ENCODE measurements at places on chromosomes 6 and 20.

GRCh38 chr6:57324538-57324937 is 7.1 kb downstream of the PRIM2 start:
- no peak for DNase-seq

- no peak for DNase-seq
Observed at GRCh38 chr6:47464052-47464451, 13.5 kb upstream of the CD2AP start.

DNA sequence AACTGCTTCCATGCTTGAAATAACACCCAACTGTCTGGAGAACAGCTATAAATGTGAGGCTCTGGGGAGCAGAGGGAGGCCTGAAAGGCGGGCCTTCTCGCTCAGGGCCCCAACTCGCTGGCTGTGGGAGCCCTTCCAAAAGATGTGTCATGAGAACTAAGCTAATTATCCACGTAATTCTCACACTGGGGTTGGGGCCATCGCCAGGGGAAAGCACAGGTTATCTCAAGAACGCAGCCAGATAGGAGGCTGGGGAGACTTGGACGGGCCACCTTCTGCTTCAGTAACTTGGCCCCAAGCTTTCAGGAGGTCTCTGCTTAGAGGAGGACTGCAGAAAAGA is 1.6 kb downstream of the PXDC1 start:
- no peak for DNase-seq

GRCh38 chr20:32289661-32290431 is 12.4 kb downstream of the KIF3B start:
- no peak for DNase-seq

GRCh38 chr6:446418-447366 is 55.1 kb downstream of the IRF4 start:
- no peak for DNase-seq

DNA sequence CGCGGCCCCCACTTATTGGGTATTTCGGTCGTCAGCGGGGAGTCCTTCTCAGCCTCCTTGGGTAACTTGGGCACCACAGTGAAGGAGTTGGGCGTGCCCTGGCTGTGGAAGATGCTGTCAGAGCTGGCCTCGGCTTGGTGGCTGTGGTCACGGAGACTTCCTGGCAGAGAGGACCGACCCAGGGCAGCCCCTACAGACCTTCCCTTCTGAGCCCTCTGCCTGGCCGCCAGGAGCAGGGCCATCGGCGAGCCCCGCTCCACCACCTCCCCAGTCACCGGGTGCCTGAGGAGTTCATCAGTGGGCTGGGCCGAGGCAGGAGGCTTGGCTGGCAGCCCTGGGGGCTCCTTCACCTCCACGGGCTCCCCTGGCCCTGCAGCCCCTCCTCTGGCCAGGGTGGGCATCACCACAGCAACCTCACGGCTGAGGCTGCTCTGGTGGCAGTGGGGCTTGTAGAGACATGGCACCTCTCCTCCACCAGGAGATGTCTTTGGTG is 37.2 kb downstream of the C6orf132 start:
- DNase-seq, result no peak

DNA sequence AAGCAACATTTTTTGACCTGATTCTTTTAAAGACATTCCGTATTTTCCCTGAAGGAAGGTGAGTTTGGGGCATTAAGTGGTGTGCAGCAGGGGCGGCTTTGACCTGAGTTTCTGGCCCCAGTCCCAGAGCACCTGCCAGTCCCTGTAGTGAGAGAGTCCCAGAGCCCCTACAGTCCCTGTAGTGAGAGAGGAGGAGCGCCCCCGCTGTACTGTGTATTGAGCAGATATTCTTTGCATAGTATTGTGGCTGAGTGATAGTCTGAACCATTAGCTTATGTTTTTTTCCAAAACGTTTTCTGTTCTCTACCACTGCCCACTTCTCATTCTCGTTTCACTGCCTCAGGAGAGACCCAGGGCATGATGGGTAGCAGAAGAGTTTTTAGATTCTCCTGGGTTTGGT is 17.2 kb upstream of the SH3BGRL2 start:
- no peak for DNase-seq

DNA sequence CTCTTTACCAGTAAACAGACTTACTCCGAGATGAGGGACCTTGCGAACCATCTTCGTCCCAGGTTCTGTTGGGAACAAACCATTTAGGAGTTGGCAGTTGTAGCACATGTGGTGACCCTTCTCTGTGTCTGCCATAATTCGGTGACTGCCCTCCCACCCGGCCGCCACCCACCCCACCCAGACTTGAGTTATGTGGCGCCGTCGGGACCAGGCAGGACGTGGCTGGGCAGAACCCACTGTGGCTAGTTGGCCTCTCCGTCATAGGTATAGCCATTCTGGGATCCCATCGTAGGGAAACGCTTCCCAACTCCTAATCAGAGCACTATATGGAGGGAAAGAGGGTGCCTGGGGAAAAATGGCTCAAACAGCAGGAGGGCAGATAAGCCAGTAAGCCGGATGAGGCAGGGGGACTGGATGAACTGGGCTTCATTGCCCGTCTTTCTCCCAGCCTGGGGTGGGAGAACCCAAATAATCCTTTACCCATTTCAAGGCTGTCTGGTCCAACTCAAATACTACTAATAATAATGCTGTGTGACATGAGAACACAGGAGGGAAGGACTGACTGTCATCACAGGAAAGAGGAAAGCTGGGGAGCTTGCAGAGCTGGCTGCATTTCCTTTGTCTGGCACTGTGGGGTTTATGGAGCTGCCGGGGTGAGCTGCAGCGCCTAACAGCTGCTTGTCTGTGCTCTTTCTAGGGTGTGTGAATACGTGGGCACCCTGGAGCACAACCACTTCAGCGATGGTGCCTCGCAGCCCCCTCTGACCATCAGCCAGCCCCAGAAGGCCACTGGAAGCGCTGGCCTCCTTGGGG is 73.0 kb upstream of the PBOV1 start:
- no peak for DNase-seq

DNA sequence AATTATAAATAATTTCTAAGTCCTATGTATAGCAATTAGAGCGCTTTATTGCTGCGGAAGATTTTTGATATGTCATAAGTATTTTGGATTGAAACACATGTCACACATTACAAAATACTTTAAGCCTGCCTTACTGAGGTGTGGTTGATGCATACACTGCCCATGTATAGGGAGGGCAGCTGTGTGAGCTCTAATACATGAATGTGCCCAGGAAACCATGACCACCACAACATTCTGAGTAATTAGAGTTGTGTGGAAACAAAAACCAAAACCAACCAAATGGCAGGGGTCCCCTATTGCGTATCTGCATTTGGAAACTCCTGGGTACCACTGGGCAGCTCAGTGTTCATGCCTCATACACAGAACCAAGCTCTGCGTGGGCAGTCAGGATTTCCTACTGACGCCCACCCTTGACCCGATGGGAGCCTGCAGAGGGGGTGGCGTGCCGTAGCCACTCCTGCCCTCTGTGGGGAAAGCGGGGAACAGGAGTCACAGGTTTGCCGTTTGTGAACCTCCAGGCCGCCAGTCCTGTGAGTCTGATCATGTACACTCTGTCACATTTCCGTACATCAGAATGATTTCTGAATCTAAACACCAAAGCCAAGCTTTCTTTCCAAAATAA is 50.9 kb upstream of the PDE10A start:
- DNase-seq, result no peak

- DNase-seq, result no peak
Observed at GRCh38 chr6:36223706-36224105, 27.2 kb downstream of the BRPF3 start.

GRCh38 chr6:803191-803977 is 110.4 kb upstream of the EXOC2 start:
- DNase-seq, result no peak

DNA sequence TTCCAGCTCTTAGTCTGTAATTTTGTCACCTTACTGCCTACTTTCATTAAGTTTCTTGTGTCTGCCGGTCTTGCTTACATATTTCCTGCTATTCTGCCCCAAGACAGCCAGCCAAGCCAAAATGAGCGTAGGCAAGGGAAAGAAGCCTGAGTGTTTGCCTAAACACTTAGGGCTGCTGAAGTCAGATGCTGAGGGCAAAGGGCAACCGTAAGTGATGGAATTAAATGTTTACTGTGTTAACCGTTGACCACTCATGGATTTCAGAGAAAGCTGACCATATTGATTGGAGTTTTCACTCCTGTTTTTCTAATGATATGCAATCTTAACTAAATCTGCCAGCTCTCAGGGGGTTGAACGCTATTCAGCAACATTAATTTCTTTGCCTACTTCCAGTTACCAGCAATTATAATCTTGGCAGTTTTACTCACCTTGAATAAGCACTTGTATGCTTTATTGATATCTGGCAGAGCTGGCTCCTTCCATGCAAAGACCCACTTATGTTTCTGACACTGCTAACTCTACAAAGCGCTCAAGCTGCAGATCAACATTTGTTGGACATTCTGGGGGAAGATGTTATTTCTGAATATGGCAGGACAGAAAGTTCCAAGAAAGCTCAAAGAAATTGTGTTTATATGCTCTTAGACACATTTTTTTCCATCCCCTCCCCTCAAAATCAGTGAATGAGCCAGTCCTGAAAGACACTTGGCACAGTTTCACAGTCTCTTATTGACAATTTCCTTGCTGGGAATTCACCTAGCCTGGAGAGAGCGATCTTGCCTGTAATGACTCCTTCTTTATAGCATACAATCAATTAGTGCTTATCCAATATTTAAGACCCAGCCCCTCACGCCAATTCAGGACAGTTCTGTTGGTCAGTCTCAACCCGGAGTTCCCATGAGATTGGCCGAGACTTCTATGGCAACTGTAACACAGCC is 183.8 kb downstream of the PLCB1 start:
- DNase-seq, result no peak

DNA sequence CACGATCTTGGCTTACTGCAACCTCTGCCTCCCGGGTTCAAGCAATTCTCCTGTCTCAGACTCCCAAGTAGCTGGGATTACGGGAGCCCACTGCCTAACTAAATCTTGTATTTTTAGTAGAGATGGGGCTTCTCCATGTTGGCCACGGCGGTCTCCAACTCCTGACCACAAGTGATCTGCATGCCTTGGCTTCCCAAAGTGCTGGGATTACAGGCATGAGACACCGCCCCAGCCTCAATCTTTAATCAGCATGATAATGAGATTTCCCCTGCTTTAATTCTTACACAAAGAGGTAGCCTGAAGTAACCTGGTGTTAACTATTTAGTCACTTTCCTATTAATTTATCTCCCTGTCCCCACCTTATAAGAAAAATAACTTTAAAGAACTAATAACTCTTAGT is 31.3 kb upstream of the TRDN start:
- no peak for DNase-seq

GRCh38 chr6:15608396-15608795 is 54.4 kb downstream of the DTNBP1 start:
- DNase-seq, result no peak

DNA sequence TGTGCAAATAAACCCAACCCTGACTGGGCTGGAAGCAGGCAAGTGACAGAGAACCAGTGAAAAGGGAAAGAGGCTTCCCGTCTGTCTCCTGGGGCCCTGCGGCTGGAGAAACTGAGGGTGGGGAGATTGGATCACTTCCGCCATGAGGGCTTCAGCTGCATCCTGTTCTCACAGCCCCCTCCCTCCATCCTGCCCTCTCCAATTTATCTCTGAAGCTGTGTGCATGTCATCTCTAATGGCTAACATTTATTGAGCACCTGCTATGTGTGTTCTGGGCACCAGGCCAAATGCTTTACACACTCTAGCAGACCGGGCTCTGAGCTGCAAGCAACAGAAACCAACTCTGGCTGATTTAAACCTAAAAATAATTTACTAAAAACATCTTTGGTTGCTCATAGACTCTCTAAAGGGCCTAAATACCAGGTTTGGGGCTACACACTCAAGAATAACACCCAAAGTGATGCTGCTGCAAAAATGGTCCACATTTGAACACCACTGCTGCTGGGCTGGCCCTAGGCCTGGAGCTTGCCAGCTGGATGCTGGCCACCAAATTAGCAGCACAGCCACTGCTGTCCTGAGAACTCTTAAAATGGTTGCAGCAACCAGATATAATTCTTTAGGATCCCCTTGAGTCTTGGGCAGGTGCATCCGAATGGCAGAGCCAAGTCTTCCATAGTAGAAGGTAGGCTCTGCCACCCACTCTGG is 123.6 kb upstream of the LRFN2 start:
- DNase-seq, result no peak

DNA sequence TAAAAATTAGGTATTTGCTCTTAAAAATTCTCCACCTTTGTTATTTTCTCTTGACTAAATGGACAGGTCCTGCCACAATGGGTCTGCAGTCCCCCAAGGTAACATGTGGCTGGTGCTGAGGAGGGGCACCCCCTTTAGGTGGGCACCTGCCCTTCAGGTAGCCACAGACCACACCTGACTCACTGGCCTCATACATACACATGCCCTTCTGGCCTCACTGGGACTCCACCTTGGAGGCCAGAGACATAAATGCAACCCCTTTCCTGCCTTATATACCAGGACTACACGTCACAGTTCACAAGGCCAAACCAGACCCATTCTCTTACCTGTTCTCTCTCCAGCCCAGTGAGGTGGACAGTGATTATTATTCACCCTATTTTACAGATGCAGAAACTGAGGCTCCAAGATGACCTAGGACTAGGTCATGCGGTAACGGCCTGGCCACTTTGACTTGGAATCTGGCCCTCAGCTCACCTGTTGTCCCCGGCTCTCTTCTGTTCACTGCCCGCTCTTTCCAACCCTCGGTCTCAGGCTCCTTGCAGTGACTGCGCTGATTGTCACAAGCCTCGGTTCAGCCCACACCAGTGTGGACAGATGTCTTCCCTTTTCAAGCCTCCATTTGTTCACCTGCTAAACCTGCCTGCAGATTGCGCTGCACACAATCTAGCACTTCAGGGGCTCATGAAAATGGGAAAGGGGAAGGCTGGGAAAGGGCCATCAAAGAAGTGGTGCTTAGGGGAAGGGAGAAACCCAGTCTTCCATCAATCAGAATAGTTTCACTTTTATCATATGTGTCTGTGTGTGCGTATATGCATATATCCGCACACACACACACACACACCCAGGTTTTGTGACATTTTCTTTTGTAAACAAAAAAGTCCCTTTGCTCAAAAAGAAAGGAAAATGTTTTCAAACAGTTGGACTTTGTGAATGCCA is 121.7 kb downstream of the BCAS1 start:
- no peak for DNase-seq

- no peak for DNase-seq
Observed at GRCh38 chr6:89950879-89951391, 56.7 kb downstream of the GJA10 start.

DNA sequence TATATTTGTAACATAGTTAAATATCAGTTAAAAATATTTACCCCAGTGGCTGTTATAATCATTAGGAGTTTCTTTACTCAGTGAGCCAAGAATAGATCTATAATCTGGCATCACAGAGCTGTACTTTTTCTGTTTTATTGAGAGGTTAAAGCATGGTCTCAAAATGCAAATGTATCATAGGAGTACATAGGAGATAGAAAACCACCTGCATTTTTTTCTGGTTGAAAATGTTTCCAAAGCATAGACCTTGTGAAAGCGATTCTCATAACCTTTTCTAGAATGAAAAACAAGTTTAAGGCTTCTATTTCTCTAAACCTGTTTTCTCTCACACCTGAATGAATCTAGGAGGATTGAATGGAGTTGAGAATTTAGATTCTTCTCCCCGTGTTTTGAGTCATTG is 14.4 kb downstream of the KCNQ5 start:
- DNase-seq, result no peak

GRCh38 chr6:145948328-145948727 is 15.8 kb downstream of the SHPRH start:
- DNase-seq, result no peak

GRCh38 chr6:79600812-79601609 is 30.1 kb upstream of the SH3BGRL2 start:
- DNase-seq, result no peak

All from activated CD8-positive, alpha-beta memory T cell treated with anti-CD3 and anti-CD28 coated beads for 48 hours (primary cell).